Mesenteric fat pad (tissue), 1 donor: ENCODE measurements at places on chromosomes 3 and 15. TPM values are rescaled to one million over a fixed set of nuclear protein-coding genes. Genes with fewer than 3 reads are reported as not detected.

- DNase-seq: no peak
Measured at GRCh38 chr3:34783876-34784275, 855.4 kb upstream of the ARPP21 start.

Gene SNTN
- not detected for total RNA-seq

GRCh38 chr3:72538070-72538745 lies 310.0 kb downstream of the SHQ1 start:
- DNase-seq: no peak

DNA sequence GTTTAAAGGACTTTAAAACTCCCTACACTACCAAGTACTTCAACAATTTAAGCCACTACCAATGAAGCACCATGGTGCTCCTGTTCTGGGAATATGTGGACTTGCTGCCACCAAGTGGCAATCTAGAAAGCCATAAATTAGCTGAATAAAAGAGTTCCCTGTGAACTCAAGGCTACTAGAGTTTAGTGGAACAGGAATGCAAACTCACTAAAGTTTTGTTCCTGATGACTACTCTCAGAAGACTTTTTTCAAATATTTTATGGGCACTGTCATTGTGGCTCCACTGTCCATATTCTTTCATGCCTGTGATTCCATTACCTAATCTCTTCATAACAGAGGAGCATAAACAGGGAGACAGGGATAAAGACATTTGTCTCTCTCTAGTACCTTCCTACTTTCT lies 63.9 kb downstream of the TMCC1 start:
- DNase-seq: no peak

- no peak for DNase-seq
Measured at GRCh38 chr3:52844290-52844975, 9.6 kb upstream of the MUSTN1 start.

DNA sequence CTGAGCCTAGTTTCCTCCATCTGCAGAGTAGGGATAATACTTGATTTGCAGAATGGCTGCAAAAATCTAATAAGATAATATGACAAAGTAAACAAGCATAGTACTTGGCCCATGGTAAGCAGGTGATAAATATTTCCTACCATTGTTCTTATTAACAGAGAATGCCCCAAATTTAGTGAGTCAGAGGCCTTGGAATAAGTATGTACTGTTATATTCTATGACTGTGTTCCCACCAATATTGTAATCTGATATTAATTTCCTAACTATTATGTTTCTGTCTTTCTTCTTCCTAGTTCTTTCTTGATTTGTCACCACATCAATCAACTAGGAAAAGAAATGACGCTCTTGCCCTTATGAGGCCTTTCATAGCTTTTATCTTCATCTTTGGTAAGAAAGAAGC lies 178.4 kb upstream of the SLC2A2 start:
- DNase-seq: no peak

Gene GRAMD1C
- 1.8 TPM for total RNA-seq

Gene MESP1
- total RNA-seq: 16.0 TPM

DNA sequence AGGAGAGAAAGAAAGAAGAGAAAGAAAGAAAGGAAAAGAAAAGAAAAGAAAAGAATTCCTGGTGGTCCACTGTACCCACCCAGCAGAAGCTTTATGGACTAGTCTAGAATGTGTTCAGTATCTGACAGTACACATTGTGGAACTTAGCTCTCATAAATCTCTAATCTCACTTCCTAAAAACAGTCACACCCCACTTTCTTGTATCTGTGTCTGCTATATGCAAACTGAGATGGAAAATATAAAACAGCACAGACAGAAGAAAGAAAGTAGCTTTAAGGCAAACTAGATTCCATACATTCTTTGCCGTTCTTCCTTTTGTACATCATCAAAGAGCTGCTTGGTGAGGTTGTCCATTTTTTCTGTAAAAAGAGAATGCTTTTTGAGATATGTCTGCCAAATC lies 41.1 kb upstream of the GNB5 start:
- DNase-seq: no peak

DNA sequence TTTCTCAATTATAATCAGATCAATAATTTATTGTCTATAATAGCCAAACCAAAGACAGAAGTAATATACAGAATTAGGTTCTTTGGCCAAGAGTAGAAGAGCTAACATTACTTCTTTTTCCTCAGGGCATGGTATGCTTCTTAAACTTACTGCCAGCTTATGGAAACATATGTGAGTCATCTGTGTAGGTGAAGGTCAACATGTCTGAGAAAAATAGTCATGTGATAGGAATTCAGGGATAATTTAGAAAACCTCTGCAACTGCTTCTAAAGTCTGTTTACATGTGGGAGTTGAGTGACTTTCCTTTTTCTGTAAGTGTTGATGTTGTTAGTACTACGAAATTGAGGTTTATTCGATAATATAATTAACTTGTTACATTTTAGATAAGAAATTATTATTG lies 19.2 kb upstream of the MAP6D1 start:
- DNase-seq: no peak

- no peak for DNase-seq
Measured at GRCh38 chr3:66372681-66373350, 128.0 kb downstream of the LRIG1 start.

DNA sequence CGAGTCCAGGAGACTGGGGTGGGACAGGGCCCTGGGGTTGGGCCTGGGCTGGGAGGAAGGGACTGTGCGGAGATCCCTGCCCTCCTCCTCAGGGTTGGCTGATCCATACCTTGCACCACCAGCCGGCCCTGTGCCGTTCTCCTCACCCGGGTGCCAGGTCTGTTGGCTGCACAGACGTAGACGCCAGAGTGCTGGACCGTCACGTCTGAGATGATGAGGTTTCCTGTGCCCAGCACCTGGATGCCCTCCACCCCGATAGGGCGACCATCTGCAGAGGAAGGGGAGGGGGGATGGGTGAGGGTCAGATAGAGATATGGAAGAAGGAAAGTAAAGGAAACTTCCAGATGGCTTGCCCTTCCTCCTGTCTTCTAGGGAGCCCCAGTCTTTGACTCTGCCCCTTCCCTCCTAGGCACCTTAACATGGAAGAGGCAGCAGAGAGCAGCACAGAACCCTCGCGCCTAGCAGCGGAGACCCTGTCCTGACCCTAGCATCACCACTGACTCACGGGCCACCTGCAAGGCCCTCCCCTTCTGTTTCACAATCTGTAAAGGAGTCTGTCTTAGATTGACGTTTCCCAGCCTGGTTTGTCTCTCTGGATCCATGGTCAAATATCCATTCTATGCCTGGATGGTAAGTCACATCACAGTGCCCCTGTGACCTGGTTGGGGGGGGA lies 28.8 kb downstream of the RNU5B-1 start:
- no peak for DNase-seq

DNA sequence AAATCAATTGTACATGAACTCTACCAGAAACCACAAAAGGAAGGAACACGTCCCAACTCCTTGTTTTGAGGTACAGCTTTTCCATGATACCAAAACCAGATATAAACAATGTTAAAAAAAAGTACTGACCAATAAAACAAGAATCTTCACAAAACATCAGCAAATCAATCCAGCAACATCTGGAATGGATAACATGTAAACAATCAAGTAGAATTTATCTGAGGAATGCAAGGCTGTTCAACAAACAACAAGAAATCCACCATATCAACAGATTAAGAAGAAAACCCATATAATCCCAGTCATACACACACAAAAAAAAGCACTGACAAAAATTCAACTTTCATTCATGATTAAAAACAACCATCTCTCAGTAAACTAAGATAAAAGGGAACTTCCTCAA lies 26.7 kb downstream of the TJP1 start:
- no peak for DNase-seq

Gene PLA2G4F
- not detected for total RNA-seq

Gene SERPINI2
- total RNA-seq: not detected

Gene SEMA3G
- total RNA-seq: 144 TPM

DNA sequence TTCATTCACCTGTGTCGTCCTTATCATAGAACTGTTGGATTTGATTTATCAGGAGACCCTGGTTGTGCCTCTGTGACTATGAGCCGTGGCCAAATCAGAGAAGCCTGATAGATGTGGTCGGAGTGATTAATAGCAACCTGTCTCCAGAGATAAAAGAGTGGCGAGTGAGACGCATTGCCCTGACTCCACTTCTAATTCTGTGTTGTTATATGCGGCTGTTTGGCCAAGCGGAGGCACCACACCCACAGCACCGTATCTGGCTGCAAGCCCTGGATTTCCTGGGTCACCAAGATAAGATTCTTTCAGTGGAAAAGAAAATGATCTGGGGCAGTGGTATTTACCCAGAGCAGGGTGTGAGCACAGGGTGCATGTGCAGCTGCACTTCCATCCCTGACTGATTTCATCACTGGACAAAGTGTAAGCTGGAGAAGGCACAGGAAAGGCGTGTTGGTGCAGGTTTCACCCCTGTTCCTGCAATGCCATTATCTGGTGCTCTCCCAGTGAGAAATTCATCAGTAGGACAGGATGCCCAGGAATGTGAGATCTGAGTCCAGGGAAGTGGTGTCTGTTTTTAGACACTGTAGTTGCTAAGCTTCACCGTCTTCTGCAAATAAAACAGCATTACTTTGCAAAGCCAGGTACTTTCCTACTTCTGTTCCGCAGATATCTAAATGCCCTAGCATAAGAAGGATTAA lies 84.6 kb downstream of the CD47 start:
- no peak for DNase-seq

DNA sequence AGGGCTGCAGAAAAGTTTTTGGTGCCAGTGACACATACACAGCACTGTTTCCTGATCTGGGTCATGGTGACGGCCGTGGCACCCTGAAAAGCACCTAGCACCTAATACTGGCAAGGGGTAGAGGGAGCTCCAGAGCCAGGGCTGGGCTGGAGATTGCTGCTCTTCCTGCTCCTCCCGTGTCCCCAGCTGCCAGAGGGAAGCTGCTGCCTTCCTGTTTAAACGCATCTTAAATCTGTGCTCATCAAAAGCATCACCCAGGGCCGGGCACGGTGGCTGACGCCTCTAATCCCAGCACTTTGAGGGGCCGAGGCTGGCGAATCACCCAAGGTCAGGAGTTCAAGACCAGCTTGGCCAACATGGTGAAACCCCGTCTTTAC lies 156.7 kb upstream of the MEF2A start:
- peak; percentile 80 for DNase-seq

DNA sequence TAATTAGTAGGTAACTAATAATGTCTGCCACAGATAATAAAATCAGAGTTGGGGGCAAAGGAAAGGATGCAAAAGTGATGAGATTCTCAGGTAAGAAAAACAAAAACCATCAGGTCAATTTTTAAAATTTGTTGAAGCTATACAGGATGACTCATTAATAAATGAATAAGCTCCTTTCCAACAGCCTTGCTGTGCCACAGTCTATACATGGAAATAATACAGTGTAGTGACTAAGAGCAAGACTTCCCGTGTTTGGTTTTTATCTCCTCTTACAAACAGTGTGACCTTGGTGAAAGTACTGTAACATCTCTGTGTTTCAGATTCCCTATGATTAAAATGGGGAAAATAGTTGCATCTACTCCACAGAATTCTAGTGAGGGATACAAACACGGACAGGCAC lies 331.6 kb downstream of the PYDC2 start:
- DNase-seq: no peak

DNA sequence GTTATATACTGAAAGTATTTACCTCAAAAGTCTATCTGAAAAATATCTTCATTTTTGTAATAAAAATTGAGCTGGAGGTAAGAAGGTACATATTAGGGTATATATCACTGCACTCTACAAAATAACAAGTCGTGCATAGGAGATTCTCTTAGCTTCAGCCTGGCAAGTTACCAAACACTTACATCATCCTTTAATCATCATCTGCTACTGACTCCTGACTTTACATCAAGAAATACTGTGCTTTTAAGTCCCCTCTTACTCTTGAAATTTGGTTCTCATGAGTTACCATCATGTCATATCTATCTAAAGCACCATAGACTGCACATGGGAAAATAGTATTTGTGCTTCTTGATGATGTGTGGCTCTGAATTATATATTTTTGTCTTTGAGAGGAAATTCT lies 50.8 kb downstream of the LYSMD4 start:
- no peak for DNase-seq

DNA sequence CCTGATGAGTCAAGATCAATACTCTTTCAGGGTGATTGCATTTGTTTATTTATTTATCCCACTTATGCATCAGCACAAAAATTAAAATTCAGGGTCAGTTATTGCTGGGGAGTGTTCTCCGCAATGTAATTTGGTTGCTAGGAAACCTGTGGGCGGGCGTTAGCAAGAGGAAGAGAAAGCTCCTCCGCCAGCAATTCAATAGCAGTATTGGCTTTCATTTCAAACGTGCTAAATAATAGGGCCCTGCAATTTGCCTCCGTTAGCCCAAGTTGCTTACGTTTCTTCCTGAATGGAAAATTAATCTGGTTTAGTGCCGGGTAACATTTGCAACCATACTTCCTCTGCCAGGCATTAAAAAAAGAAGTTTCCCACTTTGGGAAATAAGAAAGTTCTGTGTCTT lies 35.5 kb upstream of the PLCL2 start:
- DNase-seq: no peak

DNA sequence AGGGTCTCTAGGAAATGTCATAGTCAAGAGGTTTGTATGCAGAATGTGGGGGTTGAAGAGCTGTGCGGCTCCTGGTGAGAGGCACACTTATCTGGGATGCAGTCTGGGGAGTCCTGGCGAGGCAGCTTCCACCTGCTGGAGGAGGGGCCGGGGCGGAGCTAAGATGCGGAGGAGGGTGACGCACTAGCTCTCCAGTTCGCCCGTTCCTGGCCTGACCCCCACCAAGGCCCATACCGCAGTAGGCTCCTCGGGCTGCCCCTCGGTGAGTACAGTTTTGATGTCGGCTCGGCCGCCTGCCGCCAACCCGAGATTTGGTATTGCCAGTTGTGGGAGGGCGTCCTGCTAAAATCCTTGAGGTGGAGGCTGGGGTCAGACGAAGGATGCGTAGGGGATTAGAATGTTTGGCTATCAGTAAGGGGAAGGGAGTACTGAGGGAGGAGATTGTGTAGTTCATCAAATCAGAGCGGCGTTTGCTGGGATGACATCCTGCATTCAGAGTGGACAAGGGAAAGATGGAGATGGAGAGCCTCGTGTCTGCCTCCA lies at the start of gene SCG5:
Gene SCG5 (plus strand): TSS at position 194 of the 543 bp plus-strand sequence. CDS start 1,883 bp downstream, outside the sequence.
- no peak for DNase-seq

Gene CLEC3B
- total RNA-seq: 217 TPM

DNA sequence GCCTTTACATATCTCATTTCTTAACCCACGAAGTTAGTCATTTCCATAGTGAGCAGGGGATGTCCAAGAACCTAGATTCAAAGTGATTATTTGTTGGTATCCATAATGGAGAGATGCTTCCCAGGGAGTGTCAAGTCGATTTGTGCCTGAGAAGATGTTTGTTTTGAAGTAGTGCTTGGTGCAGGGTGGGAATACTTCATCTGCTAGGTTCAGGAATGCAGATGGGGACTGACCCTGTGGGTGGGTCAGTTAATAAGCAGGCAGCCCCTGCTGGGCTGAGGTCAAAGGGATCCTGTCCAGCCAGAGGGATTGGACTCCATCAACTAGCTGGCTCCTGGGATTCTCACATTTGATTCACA lies 44.1 kb upstream of the VILL start:
- no peak for DNase-seq

Gene FOXB1
- not detected for total RNA-seq
